ENCODE measurements at places on chromosomes 1 and 21. TPM values are rescaled to one million over a fixed set of nuclear protein-coding genes. Genes with fewer than 3 reads are reported as not detected.

Gene HLX
- total RNA-seq: 22.9 TPM

Gene NCAM2
- total RNA-seq: 8.1 TPM

Gene HES2
- 0.08 TPM for total RNA-seq

Gene RCAN1
- 34.0 TPM for total RNA-seq

Gene OR4F16
- not detected for total RNA-seq

Measured in epithelial cell of alveolus of lung (primary cell).